ENCODE measurements at places on chromosomes 1 and 21. TPM values are rescaled to one million over a fixed set of nuclear protein-coding genes. Genes with fewer than 3 reads are reported as not detected.

Gene NCSTN
- total RNA-seq, result 77.3 TPM

Gene MYBPH
- not detected for total RNA-seq

Gene CD5L
- total RNA-seq, result not detected

Gene TNFRSF18
- total RNA-seq, result 4.3 TPM

Gene MMEL1
- 8.1 TPM for total RNA-seq

Gene CYP4Z1
- not detected for total RNA-seq

Gene S100A6
- 177 TPM for total RNA-seq

Gene SERTAD4
- not detected for total RNA-seq

Gene ADAM30
- total RNA-seq, result not detected

Gene CNR2
- total RNA-seq, result 1.3 TPM

Gene CLDN17
- total RNA-seq, result not detected

Gene GNAT2
- total RNA-seq, result 0.27 TPM

Gene POFUT2
- 17.0 TPM for total RNA-seq

Gene LCE1F
- total RNA-seq, result not detected

Gene ESRRG
- total RNA-seq, result not detected

Gene IL20
- total RNA-seq, result not detected

Gene GPATCH3
- total RNA-seq, result 11.6 TPM

Gene ITLN1
- total RNA-seq, result not detected

Gene OR6K3
- not detected for total RNA-seq

Gene MIXL1
- total RNA-seq, result 1.6 TPM

Gene ICOSLG
- 4.3 TPM for total RNA-seq

Gene TSPAN2
- total RNA-seq, result 71.4 TPM

Gene ATP6V1G3
- not detected for total RNA-seq

Gene TFF3
- not detected for total RNA-seq

Gene KRTAP13-2
- not detected for total RNA-seq

Gene HSD3B1
- total RNA-seq, result not detected

Gene C1orf141
- not detected for total RNA-seq

Gene S100A14
- not detected for total RNA-seq

Gene PTTG1IP
- total RNA-seq, result 147 TPM

Gene CASQ2
- not detected for total RNA-seq

Gene PRRX1
- total RNA-seq, result not detected

Gene SCAMP3
- total RNA-seq, result 55.7 TPM

Gene ZNF683
- 0.27 TPM for total RNA-seq

Gene FMO3
- total RNA-seq, result not detected

Gene PIGR
- not detected for total RNA-seq

Gene PTGS2
- total RNA-seq, result 32.3 TPM

Gene FMOD
- 1.9 TPM for total RNA-seq

Gene PPIAL4G
- total RNA-seq, result under 0.01 TPM
